Stimulated activated CD4-positive, alpha-beta T cell treated with anti-CD3 and anti-CD28 coated beads, Interleukin-15, amount 100 ng/mL, for 1 hour (primary cell): ENCODE measurements at places on chromosomes 2 and 18.

GRCh38 chr2:15919716-15920434, 20.5 kb upstream of the MYCN start:
- no peak for DNase-seq

- DNase-seq: no peak
Measured at GRCh38 chr2:141707486-141707885, 423.3 kb downstream of the LRP1B start.

- DNase-seq: no peak
Measured at GRCh38 chr18:56034949-56035348, 447.0 kb upstream of the TCF4 start.

- DNase-seq: no peak
Measured at GRCh38 chr2:223086370-223086981, 34.5 kb downstream of the KCNE4 start.

GRCh38 chr2:47890711-47891368, 15.5 kb downstream of the FBXO11 start:
- no peak for DNase-seq
